ENCODE measurements at places on chromosomes 2 and 18.
A peak's percentile ranks its signal among the peaks of the same experiment; 100 is the strongest.

DNA sequence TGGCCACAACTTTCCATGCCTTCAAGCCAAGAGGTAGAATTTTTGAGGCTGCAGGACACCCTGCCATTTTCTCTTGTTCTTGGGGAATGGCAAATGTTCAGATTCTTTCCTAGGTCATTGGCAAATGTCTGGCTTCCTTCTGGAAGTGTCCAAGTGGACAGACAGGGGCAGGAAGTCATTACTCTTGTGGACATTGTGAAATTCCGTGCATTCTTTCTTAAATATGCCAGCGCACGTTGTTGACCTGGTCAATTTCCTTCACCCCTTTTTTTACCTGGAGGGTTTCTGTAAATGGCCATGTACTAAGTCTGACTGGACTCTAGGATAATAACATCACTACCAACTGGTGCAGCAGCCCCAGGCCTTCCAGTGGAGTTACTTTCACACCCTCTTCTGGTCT lies 13.9 kb downstream of the ASB18 start:
- no peak for DNase-seq

DNA sequence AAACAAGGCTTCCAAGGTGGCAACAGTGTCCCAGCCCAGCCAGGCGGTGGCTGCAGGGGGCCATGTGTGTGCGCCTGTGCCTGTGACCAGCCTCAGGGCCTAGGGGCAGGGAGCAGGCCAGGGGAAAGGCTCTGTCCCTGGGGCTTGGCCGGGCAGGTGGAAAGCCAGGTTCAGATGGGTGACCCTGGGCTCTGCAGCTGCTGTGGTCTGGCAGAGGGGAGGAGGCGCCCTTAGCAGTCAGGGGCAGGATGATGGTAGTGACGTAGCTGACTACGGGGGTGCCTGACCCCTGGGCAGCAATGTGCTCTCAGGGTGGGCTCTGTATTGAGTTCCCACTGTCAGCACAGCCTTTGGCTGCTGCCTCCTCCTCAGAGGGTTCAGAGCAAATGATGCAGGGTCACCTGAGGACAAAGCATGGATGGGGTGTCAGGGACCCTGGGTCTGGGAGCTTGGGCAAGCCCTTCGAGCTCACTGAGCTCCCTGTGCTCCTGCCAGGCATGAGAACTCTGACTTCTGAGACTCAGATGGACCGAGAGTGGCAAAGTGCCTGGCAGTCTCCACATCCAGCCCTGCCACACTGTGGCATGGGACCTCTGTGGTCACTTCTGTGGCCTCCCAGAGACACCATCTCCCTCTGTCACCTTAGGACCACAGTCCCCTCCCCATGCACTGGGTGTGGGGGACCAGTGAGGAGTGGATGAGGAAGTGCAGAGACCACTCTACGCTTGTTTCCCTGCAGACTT lies 56.6 kb upstream of the ALPP start:
- DNase-seq = no peak

GRCh38 chr2:72933646-72934151 lies 16.4 kb downstream of the EMX1 start:
- no peak for DNase-seq

DNA sequence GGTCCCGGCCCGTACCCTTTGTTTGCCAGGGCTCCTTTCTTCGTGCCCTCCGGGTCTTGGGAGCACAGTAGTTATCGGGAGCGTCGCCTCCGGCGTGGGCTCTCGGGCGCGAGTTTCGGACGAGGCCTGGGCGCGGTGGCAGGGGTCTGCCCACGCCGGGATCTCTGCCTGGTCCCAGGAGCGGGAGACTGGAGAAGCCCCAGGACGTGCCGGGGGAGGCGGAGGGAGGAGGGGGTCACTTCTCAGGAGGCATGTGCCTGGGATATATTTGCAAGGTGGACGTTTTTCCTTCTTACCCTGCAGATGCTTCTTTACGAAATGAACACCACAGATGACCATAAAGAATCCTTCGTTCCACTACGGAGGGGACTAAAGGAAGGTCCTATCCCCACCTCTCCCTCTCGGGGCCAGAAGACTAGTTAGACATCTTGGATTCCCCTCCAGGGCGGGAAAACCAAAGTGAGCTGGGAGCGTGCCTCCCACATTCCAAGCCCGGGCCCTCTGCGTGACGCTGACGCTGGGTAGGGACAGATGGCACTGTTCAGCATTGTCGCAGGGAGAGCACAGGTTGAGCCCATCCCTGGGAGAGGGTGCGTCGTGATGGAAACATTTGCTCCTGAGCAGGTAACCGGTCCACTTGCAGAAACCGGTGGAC lies 483 bp upstream of the FHL2 start:
- DNase-seq = no peak

DNA sequence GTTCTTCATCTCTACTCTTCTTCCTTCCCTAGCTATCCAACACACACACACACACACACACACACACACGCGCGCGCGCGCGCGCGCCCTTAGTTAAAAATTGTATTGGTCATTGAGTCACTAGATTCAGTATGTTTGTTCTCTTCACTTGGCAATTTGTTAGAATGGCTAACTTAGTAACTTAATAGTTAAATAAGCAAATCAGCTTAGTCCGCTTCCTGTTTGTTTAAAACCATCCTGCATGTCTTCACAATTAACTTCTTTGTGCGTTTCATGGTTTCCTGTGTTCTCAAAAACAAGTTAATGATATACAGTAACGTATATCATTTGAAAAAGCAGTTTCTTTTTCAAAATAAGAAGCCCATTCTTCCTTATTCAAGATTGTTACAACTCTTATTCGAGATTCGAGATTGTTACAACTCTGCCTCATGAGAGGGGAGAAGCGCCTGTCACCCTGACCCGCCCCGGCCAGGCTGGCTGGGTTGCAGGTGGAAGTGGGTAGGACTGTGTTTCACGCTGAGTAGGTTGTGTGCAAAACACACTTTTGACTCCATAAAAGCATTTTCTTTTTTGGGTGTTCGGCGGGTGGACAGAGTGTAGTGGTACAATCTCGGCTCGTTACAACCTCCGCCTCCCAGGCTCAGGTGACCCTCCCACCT lies 9.5 kb upstream of the CNNM3 start:
- DNase-seq = peak; percentile 39

GRCh38 chr2:12844511-12844910 lies 127.8 kb downstream of the TRIB2 start:
- DNase-seq = no peak

GRCh38 chr2:138081225-138082073 lies 117.2 kb downstream of the HNMT start:
- DNase-seq = no peak

GRCh38 chr18:48539406-48540250 lies 797 bp downstream of the CTIF start:
- DNase-seq = peak; percentile 28

DNA sequence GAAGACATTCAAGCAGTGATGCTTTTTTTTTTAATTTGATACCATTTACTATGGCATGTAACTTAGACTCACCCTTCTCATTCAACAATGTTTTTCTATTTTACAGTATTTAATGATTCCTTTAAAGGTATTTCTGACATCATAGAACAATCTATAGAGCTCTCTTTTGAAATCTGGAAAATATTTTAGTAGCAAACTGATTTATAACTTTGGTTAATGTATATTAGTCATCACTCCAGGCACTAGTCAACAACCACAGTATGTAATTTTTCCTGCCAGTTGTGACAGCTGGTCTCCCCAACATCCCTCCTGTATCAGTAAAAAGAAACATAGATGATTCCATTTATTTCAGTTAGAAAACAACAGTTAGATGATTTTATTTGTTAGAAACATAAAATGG lies 122.9 kb downstream of the LCLAT1 start:
- DNase-seq = no peak
